Stimulated activated CD4-positive, alpha-beta T cell treated with anti-CD3 and anti-CD28 coated beads, TNF-alpha, amount 100 ng/mL, for 24 hours (primary cell): ENCODE measurements at places on chromosomes 4 and X.

DNA sequence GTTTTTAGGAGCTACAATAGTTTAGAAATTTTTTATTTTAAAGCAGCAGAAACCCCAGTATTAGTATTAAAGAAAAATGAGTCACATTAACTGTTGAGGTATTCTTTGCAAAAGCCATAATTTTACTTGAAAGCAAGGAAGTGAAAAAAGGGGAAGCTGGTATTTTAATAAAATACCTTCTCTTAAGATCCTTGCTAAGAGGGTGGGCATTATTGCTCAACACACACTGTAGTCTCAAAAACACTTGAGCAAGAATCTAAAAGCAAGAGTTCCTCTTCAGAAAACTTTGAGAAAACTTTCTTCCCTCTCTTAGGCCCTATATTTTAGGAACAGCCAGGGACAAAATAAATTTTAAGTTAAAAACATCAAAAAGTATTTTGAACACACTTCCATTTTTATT lies 259.4 kb upstream of the DIAPH2 start:
- no peak for DNase-seq

GRCh38 chr4:185395238-185395955 lies at the start of gene LRP2BP:
Gene LRP2BP (minus strand): TSS chr4:185395924. CDS start chr4:185378186, 17,738 bp downstream.
- no peak for DNase-seq

DNA sequence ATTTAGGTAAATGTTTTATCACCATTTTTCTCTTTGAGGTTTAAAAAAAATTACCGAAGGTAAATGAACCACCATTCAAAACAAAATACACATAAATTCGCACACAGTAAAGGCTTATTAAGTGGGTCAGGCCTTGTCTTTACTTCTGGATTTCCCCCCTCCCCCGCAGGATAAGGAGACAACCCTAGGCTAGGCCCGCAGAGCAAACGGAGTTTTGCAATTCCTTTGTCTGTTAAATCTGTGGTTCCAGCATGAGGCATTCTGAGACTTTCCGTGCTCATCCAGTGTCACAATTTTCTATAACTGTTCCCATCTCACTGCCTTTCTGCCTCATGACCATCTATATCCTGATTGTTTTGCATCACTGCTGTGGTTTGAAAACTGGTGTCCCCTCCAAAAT lies 307.4 kb downstream of the DCHS2 start:
- no peak for DNase-seq

- no peak for DNase-seq
Observed at GRCh38 chrX:152993933-152994332, at the start of gene PNMA5. Gene PNMA5 (minus strand): TSS chrX:152994116. CDS start chrX:152991598, 2,518 bp downstream.

DNA sequence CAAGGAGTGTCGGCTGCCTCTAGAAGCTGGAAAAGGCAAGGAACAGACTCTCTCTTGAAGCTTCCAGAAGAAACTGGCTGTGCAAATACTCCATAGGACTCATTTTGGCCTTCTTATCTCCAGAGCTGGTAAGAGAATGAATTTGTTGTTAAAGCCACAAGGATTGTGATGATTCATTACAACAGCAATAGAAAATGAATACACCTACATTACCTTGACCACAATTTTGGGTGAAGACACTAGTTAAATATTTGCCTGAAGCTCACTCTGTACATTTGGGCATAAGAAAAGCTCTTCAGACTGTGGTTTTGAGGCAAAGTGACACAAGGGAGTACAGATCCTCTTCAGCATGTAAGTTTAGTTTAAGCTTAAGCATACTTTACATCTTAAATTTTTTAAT lies 134.5 kb upstream of the TLL1 start:
- no peak for DNase-seq

- no peak for DNase-seq
Observed at GRCh38 chr4:187006189-187006618, 282.5 kb upstream of the FAT1 start.

- no peak for DNase-seq
Observed at GRCh38 chr4:8645753-8646124, 53.2 kb downstream of the CPZ start.

- DNase-seq = no peak
Observed at GRCh38 chr4:153634738-153635353, 49.2 kb upstream of the TLR2 start.

DNA sequence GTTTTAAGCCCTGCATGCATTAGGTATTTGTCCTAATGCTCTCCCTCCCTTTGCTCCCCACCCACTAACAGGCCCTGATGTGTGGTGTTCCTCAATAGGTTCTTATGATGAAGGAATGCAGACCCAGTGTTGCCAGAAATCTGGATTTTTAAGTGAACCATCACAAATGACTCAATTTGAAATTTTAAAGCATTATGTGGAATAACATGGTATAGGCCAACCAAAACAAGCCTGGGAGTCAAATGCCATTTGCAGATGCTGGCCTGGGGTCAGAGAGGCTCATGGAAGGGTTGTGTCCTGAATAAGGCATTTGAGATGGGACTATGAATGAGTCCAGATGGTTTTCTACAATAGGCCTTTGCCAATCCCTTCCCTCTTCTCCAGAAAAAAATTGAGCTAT lies 179.6 kb downstream of the SHROOM3 start:
- DNase-seq = no peak

DNA sequence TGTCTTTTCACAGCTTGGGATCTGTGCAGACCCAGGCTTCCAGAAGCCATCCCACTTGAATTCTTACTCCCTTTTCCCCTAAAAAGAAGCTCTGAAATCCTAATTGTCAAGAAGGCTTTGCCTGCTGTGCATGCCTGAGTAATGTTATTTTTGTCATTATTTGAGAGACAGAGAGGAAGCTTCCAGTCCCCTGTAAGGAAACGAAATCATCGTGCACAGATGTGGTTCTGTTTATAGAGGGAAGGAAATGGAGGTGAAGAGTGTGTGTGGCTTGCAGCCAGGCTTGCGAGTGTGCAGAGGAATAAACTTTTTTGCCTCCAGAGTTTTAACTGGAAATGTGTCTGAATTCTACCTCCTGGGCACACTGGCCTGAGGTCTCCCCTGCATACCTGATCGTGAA lies 70.2 kb downstream of the TBL1X start:
- DNase-seq = no peak

- DNase-seq = no peak
Observed at GRCh38 chr4:146255874-146256273, 41.5 kb downstream of the REELD1 start.
